ENCODE measurements at places on chromosomes 5 and 9.

DNA sequence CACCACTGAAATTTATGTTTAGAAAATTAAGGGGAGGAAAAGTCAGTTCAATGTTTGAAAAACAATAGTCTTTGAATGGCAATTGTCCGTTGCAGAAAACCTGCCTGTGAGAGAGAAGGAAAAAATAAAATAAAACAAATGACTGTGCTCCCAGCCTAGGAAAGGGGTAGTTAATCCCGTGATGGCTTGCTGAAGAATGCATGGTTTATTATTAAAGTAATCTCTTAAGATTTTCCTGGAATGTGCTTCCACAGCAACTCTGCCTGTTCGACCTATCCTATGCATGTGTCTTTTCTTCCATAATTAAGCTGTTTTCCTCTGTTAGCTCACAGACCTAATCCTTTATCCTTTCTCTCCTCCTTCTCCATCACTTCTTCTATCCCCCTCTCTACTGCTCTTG is 2.4 kb upstream of the DAB2 start:
- no peak for DNase-seq

GRCh38 chr5:158925314-158925713 is 174.4 kb downstream of the EBF1 start:
- no peak for DNase-seq

GRCh38 chr5:115947260-115947659 is 15.0 kb upstream of the LVRN start:
- no peak for DNase-seq

DNA sequence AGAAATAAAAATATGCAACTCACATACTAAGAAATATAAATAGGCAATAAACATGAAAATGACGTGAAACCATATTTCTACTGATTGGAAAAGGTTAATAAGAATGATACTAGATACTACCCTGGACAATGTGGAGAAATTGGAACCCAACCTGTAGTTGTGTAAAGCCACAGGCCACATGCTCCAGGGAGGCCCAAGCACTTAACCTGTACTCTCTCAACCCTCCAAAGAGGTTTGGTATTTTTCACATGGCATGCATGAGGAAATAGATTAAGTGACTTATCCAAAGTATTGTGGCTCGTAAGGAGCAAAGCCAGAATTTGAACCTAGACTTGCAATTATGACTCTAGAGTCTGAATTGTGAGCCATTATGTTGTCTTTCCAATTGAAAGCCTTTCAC is 13.4 kb downstream of the LIFR start:
- DNase-seq, result no peak

- DNase-seq, result no peak
Observed at GRCh38 chr5:175695161-175696126, 37.6 kb downstream of the HRH2 start.

GRCh38 chr5:133304707-133305216 is 252.9 kb downstream of the HSPA4 start:
- DNase-seq, result no peak

DNA sequence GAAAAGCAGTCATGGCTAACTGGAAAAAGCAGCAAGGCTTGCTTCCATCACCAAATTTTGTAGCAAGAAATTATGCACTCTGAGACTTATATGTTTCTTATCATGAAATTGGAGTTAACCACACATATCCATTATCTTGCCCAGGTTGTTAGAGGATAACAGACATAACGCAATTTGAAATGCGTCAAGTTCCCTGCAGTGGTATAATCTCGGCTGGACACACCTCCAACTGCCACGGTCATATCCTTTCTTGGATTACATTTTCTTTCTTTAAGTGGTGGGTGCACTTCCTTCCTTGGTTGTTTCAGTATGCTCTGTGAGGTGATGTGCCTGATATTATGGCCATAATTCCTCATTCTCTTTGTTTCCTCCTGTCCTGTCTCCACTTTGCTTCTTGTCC is 695.0 kb upstream of the DMAC1 start:
- no peak for DNase-seq

GRCh38 chr9:72931437-72931836 is 21.4 kb downstream of the ALDH1A1 start:
- DNase-seq, result no peak

DNA sequence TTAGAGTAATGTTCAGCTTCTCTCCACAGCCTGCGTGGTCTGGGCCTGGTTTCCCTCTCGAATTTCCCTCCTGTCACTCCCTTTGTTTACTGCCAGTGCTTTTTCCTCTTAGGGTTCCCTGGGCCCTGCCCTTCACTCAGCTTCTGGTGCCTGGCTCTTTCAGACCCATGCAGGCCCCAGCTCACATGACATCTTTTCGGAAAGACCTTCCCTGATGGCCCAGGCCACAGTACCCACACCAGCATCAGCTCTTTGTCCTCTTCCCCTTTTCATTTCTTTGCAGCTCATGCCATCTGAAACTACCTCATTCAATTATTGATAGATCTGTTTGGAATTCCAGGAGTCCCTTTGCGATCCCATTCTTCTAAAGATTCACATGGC is 68.1 kb upstream of the ABL1 start:
- no peak for DNase-seq

DNA sequence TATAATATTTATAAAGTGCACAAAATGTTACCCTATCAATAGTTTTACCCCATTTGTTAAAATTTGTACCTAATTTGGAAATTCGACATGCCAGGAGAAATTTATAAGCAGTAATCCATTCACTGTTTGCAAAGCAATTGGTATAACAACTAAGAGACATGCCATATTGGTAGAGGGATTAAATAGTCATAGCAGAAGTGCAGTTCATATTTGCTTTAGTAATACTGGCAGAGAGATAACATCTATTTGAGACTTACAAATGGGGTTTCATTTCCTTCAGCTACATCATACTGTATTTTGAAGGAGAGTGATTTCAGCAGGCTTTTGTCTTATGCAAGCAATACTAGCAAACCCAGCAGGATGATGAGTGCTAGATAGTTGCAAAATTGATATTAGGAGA is 610.4 kb upstream of the CDH10 start:
- DNase-seq, result peak; percentile 23

- DNase-seq, result no peak
Observed at GRCh38 chr9:13140843-13141592, 138.5 kb downstream of the MPDZ start.

GRCh38 chr9:88174324-88174723 is 36.0 kb upstream of the SPATA31C2 start:
- no peak for DNase-seq

DNA sequence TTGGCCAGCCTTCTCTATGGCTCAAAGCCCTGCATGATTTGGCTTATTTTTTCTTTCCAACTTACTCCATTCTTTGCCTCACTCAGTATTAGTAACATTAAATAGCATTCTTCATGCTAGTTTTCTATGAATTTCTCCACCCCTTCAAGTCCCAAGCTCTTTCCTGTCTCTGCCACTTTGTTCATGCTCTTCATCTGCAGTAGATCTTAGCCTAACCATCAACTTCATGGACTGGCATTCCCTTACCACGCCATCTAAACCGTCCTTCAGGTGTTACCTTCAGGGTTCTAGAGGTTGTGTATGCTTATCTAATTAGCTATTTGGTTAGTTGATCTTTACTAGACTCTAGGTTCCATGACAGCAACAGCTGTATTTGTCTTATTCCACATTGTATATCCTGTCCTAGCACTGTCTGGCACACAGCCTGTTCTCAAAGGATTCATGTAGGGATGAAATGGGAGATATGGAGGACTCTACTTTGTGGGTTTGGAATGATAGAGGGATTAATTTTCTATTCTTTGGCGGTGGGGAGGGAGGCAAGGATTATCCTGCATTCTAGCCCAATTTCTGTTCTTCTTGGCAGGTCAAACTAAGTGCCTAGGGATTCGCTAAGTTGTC is 26.4 kb downstream of the TMEM167A start:
- DNase-seq, result no peak

GRCh38 chr9:134531220-134531970 is 110.2 kb upstream of the COL5A1 start:
- DNase-seq, result no peak

- DNase-seq, result no peak
Observed at GRCh38 chr9:2686911-2687310, 30.4 kb upstream of the KCNV2 start.

GRCh38 chr5:138649316-138649720 is 74.1 kb upstream of the HSPA9 start:
- DNase-seq, result no peak

GRCh38 chr9:127293767-127294166 is 29.2 kb downstream of the GARNL3 start:
- no peak for DNase-seq

GRCh38 chr9:118711843-118712242 is 657.4 kb downstream of the BRINP1 start:
- DNase-seq, result no peak

GRCh38 chr5:132310141-132310834 is 16.1 kb downstream of the SLC22A4 start:
- DNase-seq, result no peak
